Foreskin keratinocyte (primary cell): ENCODE measurements at places on chromosomes 5 and 9.
A peak's percentile ranks its signal among the peaks of the same experiment; 100 is the strongest.

DNA sequence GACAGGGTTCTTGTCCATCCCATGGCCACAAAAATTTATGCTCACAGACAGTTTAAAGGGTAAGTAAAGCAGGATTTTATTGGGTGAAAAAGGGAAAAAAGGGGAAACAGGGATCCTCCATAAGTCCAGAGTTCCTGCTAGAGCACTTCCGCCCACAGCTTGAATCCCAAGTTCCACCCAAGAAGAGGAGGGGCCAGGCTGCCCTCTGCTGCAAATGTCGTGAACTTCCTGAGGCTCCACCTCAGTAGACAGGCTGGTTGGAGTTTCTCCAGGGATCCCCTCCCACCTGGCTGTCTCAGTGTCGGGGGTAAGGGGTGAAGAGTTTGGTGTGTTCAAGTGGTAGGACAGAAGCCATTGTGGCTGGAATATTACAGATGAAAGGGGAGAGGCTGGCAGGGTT is 275.0 kb upstream of the SGCD start:
- no peak for DNase-seq

DNA sequence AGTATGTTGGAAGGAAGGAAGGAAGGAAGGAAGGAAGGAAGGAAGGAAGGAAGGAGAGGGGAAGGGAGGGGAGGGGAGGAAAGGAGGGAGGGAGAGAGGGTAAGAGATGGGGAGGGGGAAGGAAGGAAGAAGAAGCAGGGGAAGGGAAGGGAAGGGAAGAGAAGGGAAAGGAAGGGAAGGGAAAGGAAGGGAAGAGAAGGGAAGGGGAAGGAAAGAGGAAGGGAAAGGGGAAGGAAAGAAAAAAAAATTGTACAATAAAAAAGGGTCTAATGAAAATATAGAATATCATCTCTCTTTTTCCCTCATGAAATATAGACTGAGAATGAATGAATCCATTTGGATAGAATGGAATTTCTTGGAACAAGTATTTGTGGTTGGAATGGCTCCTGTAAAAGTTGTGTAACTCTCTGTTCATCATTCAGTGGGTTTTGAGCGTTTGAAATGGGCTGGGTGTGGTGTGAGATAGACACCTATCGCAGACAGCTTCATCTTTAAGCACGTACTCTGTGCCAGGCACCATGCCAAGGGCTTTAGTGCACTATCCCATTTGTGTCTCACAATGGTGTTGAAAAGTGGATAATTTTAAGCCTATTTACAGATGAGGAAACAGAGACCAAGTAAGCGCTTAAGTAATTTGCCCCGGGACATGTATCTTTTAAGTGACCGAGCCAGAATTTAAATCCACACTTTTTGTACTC is 11.6 kb upstream of the PAPPA start:
- DNase-seq: peak; percentile 37

DNA sequence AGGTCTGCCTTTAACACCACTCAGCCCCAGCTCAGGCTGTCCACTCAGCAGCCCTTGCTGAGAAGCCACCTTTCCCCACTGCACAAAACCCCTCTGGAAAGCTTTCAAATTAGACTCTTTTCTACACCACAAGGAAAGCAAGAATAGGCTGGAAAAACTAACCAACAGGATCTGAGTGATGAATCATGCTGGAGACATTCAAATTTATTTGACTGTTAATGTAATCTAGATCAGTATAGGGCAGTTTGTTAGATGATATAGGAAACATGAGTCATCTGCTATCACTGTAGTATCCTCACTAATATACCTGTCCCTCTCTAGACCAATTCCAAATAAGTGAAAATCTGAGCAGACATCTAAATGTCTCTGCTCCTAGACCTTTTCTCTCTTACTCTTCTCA is 127.8 kb upstream of the PAM start:
- DNase-seq: peak; percentile 74

GRCh38 chr9:120559546-120559945 is 20.4 kb downstream of the CDK5RAP2 start:
- no peak for DNase-seq

DNA sequence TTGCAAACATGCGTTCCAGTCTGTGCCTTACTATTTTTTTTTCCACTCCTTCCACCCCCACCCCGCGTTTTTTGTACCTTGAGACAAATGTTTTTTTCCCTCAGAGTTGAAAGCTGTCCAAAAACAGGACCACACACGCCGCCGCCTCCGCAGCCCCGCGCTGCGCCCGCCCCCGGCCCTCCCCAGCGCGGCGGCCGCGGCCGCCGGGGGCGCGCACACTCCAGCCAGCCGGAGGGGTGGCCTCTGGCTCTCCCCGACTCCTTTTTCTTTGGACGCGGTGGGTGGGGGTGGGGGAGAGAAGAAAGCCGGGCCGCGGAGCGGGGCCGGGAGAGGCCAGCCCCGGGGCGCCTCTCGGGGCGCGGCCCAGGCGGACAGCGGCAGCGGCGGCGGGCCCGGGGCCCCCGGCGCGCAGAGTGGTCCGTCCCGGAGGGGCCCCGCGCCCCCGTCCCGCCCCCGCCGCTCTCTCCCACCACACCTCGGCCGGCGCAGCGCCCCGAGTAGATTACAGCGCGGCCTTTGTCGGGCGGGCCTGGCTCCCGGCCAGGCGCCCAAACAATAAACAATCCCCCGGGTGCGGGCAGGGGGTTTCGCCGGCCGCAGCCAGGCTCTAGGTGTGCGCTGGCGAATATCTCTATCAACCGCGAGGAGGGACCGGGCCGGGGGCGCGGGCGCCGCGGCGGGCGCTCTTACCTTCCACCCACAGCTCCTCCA is 10.9 kb downstream of the PTCH1 start:
- DNase-seq: no peak

DNA sequence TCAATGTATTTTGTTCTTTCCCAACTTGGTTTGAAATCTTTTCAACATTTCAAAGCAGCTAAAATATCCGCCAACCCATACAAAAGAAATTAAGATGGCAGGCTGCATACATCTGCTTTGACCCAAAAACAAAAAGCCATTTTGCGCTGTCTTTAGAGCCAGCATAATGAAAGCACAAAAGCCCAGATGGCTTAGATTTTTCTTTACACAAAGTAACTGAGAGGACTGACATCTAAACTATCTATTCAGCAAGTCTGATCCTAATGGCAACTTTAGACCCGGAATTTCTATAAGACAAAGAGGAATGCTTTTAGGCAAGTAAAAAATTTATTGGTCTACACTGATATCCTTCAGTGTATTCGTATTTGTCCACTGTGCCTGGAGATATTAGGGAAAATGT is 86.3 kb downstream of the MYO10 start:
- no peak for DNase-seq

- DNase-seq: no peak
Observed at GRCh38 chr5:91418158-91418557, 35.0 kb upstream of the ARRDC3 start.

GRCh38 chr5:109693535-109694400 is 4.0 kb downstream of the MAN2A1 start:
- DNase-seq: peak; percentile 21

DNA sequence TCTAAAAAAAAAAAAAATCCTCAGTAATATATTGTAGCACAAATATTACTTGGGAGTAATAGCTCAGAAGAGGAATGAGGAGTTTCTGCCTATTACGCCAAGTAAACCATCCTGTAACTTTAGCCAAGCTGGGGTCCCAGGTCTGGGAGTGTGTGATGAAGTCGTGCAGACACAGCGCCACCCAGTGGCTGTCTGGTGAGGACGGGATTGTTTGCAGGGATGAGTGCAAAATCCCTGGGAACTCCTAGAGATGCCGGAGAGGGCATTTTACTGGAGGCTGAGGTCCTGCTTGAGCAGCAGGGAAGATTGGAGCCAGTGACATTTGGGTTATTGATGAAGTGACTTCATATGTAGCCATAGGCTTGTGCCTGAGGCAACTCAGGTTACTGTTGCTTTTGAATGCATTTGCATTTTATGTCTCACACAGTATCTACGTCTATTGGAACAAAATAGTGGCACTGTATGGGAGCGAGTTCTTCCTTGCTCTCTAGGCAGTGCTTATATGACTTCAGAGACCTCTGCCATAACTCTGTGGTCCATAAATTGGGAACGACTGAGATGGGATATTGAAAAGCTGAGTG is 72.8 kb downstream of the PSAT1 start:
- DNase-seq: peak; percentile 30

GRCh38 chr9:121268851-121269641 is 1.1 kb downstream of the GSN start:
- DNase-seq: no peak

DNA sequence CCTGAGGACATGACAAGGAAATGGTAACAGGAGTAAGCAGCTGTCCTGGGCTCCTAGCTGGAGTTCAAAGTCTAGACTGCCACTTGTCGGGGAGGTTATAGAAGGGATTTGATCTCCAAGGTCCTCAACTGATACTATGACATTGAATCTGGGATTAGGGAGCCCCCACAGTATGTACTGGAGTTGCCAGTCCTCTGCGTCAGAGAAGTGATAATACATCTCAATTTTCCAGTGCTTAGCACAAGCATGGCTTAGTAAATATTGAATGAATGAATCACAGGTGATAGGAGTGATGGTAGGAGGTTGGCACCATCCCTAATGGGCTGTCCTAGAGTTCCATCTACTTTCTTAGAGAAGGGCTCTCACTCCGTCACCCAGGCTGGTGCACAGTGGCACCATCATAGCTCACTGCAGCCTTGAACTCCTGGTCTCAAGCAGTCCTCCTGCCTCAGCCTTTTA is 6.2 kb upstream of the TPM2 start:
- DNase-seq: no peak

- DNase-seq: no peak
Observed at GRCh38 chr5:96335873-96336272, 97.2 kb downstream of the PCSK1 start.

- no peak for DNase-seq
Observed at GRCh38 chr9:117868594-117868993, 164.4 kb downstream of the TLR4 start.
